Stimulated activated CD4-positive, alpha-beta T cell treated with anti-CD3 and anti-CD28 coated beads, Interleukin-12 subunit alpha, Interleukin-12 subunit beta, amount 100 ng/mL, for 24 hours (primary cell): ENCODE measurements at places on chromosomes 7 and 10.

- DNase-seq, result no peak
Observed at GRCh38 chr10:78336402-78336791, 302.7 kb downstream of the RPS24 start.

- DNase-seq, result no peak
Observed at GRCh38 chr10:68132391-68132790, 23.1 kb downstream of the MYPN start.

DNA sequence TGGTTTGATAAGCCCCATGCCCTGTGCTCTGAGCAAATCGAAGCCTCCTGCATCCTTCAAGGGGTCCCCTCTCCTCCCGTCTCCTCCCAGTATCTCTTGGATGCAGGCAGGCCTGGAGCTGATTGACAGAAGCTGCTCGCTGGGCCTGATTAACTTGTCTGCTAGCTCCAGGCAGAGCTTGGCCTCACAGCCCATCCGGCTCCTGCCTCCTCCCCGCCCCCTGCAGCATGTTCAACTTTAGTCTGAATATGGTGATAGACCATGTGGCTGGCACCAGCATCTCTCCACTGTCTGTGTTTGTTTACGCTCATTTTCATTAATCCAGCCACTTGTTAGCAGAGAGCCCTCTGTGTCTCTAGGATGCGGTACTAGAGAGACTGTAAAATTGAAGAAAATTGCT lies 432.2 kb downstream of the DPP6 start:
- DNase-seq, result no peak

DNA sequence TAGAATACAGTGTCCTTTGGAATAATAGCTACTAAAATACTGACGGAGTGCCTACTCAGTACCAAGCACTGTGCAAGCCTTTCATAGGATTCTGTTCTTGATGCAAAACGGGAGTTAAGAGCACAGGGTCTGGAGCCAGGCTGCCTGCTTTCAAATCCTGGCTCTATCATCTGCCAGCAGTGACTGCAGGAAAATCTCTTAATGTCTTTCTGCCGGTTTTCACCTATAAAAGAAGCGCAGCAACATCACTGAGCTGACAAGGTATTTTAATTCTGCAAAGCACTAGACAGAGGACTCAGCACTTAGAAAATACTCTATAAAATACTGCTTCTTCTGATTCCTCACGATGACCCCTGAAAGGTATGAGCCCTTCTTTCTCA lies 659 bp downstream of the FIGNL1 start:
- DNase-seq, result no peak

GRCh38 chr10:97411406-97411805 lies 10.3 kb upstream of the RRP12 start:
- no peak for DNase-seq

- peak; percentile 50 for DNase-seq
Observed at GRCh38 chr10:129971381-129972144, 7.5 kb upstream of the EBF3 start.
